ENCODE measurements at places on chromosomes 3 and 15.

- no peak for DNase-seq
These were observed 20.7 kb upstream of the ZNF639 start for GRCh38 chr3:179302111-179302510.

DNA sequence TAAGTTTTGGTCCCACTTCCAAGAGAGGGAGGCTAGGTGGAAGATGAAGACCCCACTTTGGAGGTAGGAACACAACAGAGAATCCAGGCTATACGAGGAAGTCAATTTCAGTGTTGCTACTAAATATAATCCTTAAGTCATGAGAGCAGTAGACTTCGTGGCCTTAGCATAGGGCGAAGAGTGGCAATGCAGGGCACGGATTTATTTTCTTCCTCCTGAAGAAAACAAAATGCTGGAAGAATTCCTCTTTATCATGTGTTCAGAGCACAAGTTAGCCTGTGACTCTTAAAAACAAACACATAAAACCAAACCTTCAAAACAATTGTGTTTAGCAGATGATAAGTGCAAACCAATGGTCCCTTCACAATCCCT, 19.4 kb downstream of the BCL2L10 start:
- no peak for DNase-seq

DNA sequence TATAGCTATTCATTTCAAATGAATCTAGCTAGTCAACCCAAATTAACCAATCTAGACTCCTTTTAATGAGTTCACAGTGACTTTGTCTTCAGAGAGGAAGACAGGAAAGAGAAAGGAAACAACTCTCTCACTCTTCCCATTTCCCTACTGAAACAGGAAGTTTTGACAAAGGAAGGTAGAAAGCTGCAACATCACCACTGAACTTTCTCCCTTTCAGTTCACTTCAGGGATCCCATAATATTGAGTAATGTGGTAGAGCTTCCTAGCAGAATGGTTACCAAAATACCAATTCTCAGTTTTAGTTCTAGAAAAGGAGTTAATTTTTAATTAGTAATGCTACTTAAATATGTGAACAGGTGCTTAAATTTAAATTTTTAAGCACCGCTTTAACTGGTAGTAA, 7.5 kb downstream of the VPS13C start:
- no peak for DNase-seq

GRCh38 chr3:5635746-5636145, 448.2 kb downstream of the EDEM1 start:
- DNase-seq, result no peak

DNA sequence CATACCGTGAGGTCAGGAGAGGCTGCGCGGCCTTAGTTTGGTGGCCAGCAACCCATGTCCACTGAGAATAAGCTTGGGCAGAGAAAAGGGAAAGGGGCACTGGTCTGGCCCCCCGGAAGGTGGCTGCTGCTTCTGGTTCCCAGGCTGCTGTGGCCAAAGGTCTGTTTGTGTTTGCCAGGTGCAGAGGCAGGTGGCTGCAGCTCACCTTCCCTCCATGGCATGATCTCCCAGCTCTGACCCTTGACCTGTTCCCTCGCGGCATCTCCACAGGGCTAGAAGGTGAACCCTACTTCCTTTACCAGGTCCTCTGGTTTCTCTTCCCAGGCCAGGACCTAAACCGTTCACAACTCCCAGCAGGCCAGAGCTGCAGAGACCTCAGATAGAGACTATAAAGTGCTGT, 13.8 kb downstream of the VPS18 start:
- no peak for DNase-seq

DNA sequence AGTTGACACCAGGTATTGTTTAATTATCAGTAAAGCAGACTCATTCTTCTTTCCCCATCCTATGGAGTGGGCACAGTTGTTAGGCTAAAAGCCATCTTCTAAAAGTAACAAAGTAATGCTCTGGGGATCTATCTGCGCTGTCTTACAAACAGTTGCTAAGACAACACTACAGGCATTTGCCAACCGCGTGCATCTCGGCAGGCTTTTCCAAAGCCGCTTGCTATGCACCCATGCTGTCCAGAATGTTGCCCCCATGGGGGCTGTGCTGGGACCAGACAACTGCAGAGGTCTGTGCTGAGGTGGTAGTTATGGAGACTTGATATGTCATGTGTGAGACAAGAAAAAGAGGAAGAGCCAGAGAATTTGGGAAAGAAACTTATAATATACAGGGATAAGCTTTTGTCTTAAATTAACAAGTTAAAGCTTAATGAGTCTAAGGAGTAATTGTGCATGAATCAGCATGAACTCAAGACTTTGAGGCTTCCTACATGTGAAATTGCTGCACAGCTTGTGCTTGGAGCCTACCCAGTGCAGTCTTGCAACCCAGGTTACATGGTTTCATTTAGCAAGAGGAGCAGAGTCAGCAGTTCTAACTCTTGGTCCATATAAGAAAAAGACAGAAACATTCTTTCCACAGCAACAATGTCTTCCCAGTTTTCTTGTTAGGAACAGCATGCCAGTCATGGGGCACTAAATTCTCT, 38.9 kb upstream of the DCLK3 start:
- no peak for DNase-seq

GRCh38 chr15:76200641-76201105, 110.6 kb downstream of the ETFA start:
- no peak for DNase-seq

- no peak for DNase-seq
These were observed 173.7 kb downstream of the B3GALNT1 start for GRCh38 chr3:160931474-160931873.

DNA sequence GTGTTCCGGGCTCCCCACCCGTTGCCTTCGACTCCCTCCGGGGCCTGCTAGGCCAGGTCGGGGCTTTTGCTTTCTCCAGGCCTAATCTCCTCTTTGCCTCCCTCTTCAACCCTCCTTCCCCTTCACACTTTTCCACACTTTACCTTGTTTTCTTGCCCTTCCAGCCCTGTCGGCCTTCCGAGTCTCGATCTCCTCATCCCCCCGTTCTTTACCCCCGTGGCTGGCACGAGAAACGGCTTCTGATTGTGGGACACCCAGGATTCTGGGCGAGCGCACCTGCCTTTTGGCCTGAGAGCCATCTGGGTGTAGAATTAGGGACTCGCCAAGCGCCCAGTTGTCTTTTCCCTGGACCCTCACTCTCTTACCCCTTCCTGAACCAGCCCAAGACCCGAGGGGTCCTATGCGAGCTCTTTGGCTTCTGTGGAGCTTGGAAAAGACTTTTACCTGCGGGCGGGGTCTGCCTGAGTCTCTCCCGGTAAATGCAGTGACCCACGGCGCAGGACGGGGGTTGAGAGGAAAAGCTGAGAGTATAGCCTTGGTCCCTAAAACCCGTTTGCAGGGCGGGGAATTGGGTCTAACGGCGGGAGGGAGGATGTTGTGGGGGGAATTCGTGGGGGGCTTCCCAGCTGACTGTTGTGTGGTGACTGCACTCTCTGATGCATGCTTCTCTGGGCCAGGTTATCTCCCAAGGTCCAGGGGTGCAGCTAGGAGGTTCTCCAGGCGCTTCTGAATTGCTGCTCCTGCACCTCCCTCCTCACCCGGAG, 5.5 kb upstream of the ONECUT1 start:
- DNase-seq, result no peak

All from activated CD8-positive, alpha-beta memory T cell treated with anti-CD3 and anti-CD28 coated beads for 1 hour (primary cell).